Activated naive CD4-positive, alpha-beta T cell treated with Interleukin-2 at 50 U/mL for 16 hours (primary cell): ENCODE measurements at places on chromosomes 5 and 9.

DNA sequence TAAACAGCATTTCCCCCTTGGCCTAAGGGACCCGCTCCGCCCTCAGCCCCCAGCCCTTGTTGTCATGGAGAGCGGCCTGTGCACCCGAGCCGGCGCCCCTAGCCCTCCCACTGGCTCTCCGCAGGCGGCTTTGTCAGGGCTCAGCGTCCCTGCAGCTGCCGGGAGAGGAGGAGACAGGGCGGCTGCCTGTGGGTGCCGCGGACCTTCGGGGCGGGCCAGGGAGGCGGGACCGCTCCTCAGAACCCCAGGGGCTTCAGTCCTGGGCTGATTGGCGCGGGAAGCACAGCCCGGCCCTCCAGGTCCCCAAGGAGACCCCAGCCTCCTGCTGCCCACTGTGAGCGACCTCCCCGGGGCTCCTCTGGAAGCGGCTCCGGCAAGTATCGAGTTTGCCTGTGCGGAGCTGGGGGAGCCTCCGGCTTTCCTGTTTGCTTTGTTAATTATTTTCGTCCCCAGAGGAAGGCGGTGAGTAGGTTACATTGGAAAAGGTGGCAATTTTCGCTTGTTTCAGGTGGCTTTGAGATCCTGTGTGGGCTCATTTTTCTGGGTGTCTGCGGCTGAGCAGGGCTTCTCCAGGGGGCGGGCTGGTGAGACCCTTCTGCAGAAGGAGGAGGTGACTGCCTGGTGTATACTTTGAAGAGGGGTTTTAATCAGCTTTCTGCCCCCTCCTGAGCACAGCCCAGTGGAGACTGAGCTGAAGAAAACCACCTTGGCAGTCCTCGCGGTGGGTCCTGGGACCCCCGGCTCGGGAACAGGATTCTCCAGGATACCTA lies at the start of gene FGD3:
TSS of gene FGD3 (plus strand) at position 256 of the 770 bp plus-strand sequence. CDS start 28,734 bp downstream, outside the sequence.
- peak; percentile 59 for DNase-seq

GRCh38 chr5:169416583-169417196 lies 115.8 kb upstream of the SLIT3 start:
- no peak for DNase-seq

DNA sequence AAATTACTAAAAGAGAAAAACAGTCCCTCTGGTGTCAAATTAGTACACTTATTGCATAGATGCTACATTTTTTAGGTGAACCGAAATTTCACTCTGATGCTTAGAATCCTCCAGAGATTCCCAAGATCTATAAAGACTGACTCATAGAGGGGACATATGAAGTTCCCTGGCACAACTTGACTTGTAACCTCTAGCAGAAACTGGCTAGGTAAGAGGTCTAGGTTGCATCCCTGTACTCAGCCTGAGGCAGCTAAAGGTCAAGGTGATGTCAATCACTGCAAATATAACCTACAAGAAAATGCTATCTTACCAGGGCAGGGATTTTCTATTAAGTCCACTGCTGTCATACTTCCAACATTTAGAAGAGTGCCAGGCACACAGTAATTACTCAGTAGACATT lies 24.2 kb downstream of the HOMER1 start:
- no peak for DNase-seq

DNA sequence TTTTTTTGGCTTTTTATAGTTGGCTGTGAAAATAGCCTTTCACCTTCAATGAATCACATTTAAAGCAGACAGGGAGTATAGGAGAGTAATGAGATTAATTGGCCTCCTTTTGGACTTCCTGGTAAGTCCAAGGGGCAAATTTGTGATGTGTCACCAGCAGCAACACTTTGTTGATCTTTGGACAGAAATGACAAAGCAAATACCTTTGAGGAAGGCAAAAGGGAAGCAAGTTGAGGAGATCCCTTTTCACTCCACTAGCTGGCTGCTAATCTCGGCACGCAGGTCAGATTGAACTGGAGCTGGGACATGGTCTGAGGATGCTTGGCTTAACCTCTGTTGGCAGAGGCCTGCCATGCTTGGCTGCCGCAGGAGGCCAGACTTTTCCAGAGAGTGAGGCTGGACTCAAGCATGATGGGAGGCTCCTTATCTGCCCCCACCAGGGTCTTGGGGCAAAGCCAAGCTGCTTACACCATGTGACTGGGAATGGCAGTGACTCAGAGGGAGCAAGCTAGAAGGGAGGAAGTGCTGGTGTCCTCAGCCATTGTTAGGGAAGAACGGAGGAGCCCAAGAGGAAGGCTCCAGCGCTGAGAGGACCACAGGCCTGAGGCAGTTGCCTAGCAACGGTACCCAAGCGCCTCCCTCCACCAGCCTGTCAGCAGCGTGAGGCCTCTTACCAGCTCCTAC lies 174.5 kb upstream of the MAP1B start:
- DNase-seq = no peak

- DNase-seq = peak; percentile 80
These were observed at the start of the genes GBA2 and RGP1 for GRCh38 chr9:35748858-35749514. GBA2 (minus strand) TSS chr9:35749228; CDS start chr9:35748704, 524 bp downstream. RGP1 (plus strand) TSS chr9:35749287; CDS start chr9:35749756, 469 bp downstream.

DNA sequence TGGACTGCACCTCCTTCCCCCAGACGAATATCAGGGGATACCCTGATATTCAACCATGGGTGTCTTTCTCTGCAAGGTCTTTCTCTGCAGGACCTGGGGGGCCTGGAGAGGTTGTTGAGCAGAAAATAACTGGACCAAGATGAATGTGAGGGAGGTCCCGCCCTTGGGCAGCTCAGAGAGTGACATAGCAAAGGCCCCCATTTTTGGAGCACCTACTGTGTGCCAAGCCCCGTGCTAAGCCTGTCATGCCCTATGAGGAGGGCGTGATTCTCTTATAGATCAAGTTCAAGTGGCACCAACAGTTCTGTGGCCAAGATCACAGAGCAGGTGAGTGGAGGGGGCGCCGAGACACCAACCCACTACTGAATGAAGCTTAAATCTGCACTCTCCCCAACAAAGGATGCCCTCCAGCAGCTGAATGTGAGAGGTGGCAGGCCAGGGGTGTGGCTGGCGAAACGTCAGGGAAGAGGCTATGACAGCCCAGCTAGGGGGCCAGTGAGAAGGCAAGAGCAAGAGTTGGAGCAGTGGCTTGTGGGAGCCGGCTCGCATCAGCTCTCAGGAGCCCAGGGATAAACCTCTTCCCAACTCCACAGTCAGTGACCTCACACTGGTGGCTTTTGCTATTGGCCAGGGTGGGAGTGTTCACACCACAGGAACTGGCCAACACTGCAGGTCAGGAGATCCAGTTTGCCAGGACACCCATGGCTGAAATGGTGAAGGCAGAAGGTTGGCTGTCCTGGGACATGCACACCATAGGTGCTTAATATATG lies 5.3 kb downstream of the SARDH start:
- DNase-seq = no peak

- no peak for DNase-seq
These were observed 135.5 kb upstream of the EFNA5 start for GRCh38 chr5:107806271-107806670.

- DNase-seq = no peak
These were observed 78.3 kb downstream of the STK10 start for GRCh38 chr5:172109749-172110148.

- no peak for DNase-seq
These were observed 707.2 kb downstream of the MTRR start for GRCh38 chr5:8576178-8576577.

DNA sequence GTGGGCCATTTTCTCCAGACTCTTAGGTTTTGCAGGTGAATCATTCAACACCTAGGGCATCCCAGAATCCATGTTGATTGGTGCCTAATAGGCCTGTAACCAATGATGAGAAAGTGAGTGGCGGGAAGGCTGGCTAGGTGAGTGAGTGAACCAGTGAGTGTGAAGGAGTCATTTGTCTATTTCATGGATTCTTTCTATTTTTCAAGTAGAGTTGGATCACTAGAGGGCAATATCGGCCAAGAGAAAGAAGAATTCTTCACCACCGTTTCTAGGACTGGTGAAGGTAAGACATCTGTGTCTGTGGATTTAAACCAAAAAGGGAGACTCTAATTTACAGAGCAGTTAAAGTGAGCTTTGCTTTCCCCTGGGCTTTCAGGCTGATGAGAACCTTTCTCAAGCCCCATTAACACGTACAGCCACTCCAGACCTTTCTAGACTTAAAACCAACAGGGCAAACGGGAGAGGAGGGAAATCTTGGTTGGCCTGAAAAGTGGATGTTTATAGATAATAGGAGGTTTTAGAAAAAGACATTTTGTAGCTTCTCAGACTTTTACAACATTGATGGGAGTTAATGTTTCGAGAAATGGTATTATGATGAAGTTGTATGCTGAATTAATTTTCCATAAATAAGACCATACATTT lies 114.3 kb upstream of the IL12B start:
- DNase-seq = no peak

- DNase-seq = peak; percentile 15
These were observed 51.1 kb downstream of the C9orf152 start for GRCh38 chr9:110156902-110157301.

- no peak for DNase-seq
These were observed 177.6 kb upstream of the TLX3 start for GRCh38 chr5:171131497-171131896.

GRCh38 chr9:99193466-99193821 lies 28.3 kb downstream of the ALG2 start:
- no peak for DNase-seq

- DNase-seq = no peak
These were observed 120.1 kb upstream of the MYO10 start for GRCh38 chr5:17056141-17056631.

DNA sequence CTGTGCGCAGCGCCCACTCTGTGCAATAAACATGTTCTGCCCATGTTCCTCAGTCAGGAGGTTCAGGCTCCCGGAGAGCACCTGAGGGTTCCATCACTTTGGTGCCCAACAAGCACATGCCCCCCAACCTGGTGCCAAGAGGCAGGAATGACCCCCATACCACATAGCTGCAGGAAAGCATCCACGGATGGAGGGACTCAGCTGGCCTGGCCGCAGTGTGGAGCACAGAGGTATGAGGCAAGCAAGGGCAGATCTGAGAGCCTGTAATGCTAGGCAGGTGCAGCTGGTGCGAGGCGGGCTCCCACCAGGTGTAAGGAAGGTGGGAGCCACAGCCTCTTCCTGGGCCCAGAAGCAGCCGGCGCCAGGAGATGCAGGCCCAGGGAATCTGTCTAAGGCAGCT lies 4.3 kb upstream of the MRNIP start:
- no peak for DNase-seq

- no peak for DNase-seq
These were observed 93.9 kb downstream of the MAMDC2 start for GRCh38 chr9:70137577-70137976.

DNA sequence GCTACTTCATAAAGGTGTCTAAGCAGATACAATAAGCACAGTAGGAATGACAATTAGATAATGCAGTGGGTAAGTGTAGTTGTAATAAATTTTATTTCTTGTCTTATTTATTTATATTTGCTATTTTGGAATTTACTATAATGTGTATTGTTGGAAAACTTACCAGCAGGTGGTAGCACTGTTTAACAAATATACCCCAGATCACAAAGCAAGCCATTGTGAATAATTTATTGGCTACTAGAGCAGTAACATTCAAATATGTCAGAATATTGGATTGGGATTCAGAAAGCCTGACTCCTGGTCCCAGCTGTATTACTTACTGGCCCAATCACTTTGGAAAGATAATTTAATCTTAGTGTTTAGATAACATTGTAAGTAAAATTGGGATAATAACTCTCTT lies 78.0 kb downstream of the ISOC1 start:
- no peak for DNase-seq

- DNase-seq = no peak
These were observed 166.4 kb downstream of the PRR16 start for GRCh38 chr5:120630550-120630949.

DNA sequence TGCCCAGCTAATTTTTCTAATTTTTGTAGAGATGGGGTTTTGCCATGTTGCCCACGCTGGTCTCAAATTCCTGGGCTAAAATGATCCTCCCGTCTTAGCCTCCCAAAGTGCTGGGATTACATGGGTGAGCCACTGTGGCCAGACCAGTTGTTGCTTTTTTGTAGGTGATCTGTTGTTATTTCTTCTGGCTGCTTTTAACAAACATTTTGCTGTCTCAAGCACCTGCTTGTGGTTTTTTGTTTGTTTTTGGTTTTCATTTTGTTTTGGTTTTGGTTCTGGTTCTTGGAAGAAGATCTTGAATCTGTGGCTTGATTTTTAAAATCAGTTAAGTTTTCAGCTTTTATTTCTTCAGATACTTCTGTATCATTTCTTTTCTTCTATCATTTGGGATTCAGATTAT lies 21.1 kb downstream of the ERCC6L2 start:
- DNase-seq = no peak

GRCh38 chr5:150639377-150639692 lies 1.1 kb upstream of the SYNPO start:
- DNase-seq = no peak

DNA sequence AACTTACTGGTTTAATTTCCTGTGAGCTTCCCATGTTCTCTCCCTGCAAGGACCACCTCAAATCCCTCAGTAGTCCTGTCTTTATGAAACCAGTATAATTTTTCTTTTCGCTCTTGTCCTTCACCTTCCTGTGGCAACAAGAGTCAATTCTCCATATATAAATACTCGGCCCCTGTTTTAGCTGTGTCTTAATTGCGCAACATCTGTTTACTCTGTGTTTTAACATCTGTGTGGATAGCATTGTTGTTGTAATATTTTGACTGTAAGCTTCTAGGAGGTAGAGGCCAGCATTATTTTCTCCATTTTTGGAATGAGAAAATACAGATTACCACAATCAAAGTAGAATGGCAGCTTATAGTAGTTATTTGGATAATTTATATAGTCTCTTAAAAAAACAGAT lies 30.2 kb upstream of the CDKN2B start:
- no peak for DNase-seq

DNA sequence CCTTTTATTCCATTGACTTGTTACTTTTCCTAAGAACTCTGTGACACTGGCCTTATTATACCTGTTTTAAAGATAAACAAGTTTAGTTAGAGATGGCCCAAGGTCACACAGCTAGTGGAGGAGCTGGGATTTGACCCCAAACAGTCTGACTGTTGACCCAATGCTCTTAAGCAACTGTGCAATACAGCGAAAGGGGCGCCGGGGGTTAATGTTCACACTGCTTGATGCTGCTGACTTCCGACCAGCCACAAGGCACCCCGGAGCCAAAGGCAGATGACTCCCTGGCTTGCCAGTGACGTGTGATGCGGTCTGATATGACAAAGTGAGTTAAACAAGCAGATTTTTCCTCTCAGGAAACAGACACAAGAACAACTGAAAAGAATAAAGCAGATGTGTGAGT lies 23.9 kb downstream of the PIK3R1 start:
- DNase-seq = peak; percentile 75

GRCh38 chr5:179273073-179273435 lies 72.2 kb downstream of the ADAMTS2 start:
- DNase-seq = no peak

DNA sequence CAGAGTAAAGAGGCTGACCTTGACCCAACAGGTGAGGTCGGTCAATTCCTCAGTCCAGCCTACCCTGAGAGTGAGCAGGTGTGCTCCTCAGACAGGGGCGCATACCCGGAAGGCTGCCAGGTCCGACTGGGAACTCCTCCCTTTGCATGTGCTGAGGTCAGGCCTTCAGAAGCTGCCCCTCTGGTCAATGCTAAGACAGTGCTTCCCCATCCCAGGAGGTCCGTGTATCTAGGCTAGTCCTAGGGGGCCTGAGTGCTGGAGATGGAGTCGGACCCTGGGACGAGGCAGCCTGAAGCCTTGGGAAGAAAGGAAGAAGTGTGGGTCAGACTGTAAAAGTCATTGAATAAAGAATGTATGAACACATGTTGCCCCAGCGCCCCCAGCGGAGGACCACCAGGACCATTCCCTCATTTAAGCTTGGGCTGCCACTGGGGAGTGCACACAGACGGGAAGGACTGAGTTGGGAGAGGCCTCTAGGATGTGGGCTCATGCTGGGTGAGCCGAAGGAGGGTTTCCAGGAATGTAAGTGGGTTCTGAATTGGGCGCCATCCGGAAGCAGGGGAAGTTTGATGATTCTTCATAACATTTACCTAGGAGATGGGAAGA lies 41.0 kb upstream of the GFPT2 start:
- no peak for DNase-seq
